Heart right ventricle (tissue), 16 donors: ENCODE measurements at places on chromosomes 16 and 17. TPM values are rescaled to one million over a fixed set of nuclear protein-coding genes. Genes with fewer than 3 reads are reported as not detected.
A peak's percentile ranks its signal among the peaks of the same experiment; 100 is the strongest.

DNA sequence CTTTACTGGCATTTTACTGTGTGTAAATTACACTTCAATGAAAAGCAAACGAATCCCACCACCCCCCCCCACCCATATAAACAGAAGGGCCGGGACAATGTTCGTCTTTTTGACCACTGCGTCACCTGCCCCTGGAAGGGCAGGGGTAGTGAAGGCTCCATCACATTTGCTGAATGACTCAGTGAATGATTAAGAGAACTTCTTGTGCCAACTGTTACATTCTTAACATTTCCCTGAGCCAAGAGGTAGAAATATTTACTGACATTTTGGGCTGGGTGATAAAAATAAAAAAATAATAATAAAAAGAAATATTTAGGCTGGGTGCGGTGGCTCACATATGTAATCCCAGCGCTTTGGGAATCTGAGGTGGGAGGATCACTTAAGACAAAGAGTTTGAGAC, 24.1 kb downstream of the C16orf96 start:
- DNase-seq: no peak

GRCh38 chr16:19935694-19936093, 51.0 kb upstream of the GPRC5B start:
- no peak for DNase-seq

- DNase-seq: no peak
Measured at GRCh38 chr16:72211110-72211509, 39.2 kb upstream of the PMFBP1 start.

Gene MRPL38
- 103 TPM for total RNA-seq

DNA sequence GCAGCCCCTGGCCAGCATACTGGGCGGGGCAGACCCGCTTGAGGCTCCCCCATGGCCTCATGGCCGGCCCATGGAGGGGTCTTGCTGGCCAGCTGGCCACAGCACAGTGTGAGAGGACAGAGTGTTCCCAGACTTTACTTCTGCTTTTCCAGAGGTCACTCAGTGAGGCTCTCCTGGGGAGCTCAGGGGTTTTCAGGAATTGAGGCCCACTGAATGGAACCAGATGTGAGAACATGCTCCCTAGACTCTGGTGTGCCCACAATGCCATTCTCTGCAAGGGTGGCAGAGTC, 21.2 kb downstream of the ATP6V0D1 start:
- no peak for DNase-seq

- no peak for DNase-seq
Measured at GRCh38 chr17:2855063-2855600, 58.9 kb downstream of the RAP1GAP2 start.

Gene SEZ6L2
- 0.59 TPM for total RNA-seq

DNA sequence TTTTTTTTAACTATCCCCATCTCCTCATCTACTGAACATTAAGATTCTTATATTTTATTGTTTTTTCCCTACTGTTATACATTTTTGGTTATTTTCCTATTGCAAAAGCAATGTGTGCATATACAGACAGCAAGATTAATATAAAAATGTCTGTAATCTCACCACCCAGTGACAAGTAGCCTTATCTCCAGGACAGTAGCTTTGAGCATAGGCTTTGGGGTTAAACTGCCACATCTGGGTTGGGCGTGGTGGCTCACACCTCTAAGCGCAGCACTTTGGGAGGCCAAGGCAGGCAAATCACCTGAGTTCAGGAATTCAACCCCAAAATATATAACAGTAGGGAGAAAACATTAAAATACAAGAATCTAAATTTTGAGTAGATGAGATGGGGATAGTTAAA, 27.4 kb upstream of the SSTR2 start:
- DNase-seq: no peak

Gene KRTAP16-1
- total RNA-seq: not detected

- peak; percentile 9 for DNase-seq
Measured at GRCh38 chr16:2520784-2521531, 787 bp downstream of the AMDHD2 start.

GRCh38 chr17:81331527-81332043, 36.5 kb upstream of the SLC38A10 start:
- DNase-seq: no peak

DNA sequence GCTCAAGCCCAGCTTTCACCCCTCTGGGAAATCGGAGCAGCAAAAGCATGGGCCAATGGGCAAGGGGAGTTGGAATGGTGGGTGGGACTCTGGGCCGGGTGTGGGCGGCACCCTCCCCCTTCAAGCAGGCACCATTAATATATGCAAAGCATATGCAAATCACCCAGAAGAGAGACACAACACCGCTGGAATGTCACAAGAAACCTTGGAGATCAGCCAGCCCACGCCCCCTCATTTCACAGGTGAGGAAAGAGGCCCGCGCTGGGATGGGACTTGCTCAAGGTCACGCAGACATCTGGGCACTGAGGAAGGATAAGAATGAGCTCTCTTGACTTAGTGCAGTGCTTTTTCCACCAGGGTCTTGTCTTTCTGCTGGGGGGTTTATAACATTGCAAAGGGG, 4.8 kb downstream of the SRCIN1 start:
- no peak for DNase-seq

DNA sequence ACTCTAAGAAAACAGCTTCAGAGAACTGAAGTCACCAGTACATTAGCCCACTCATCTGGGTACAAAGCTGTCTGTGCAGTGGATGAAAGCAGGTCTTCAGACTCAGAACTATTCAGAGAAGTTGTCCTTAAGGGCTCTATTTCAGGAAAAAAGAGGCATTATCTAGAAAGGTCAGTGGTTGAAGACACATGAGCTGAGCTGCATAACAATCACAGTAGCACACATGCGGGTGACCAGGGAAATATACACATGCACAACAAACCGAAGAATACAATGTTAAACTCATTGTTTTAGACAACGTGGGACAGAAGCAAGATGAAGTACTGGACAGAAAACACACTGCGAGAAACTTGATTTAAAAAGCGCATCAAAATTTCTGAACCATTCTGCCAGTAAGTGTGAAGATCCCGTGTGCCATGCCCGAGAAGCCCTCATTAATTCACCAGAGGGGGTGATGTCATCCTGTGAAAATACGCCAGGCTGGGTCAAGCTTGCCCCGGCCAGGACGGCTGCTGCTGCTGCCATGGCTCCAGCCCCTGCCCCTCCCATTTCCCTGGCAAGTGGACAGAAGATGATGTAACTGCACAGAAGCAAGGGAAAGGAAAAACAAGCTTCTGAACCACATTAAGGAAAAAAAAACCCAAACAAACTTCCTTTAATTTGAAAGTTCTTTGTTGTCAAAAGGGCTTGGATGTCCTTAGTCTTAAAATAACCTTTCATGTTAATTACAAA, 10.1 kb downstream of the DYNC1LI2 start:
- DNase-seq: peak; percentile 97

DNA sequence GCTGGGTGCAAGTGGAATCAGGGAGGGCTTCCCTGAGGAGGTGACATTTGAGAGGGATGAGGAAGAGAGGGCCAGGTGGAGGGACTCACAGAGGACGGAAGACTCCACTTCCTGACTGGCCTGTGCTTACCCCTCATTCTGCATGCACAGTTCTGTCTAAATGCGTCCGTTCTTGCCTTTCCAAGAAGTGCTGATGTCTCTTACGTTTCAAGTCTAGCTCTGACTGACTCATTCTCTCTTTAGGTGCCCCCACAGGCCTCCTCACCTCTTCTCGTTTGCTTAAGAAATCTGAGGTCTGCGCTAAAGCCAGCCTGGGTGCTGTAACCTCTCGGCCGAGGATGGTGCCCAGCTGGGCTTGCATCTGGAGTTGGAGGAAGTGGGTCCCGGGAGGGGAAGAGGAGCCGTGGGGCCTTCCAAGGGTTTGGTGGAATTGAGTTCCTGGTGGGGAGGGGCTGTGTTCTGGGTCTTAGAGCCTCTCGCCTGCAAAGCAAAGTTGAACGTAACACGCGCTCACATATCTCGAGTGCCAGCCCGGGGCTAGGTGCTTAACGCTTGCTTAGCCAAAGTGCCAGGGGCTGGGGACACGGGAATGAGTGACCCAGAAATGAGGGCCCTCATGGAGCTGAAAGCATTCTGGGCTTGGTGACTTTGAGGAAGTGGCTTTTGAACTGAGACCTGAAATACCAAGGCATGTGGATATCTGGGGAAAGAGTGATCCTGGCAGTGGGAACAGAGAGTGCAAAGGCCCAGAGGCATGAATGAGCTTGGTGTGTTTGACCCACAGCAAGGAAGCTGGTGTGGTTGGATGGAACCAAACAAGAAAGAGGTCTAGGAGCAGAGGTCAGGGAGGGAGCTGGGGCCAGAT, 4.8 kb downstream of the IL4R start:
- peak; percentile 53 for DNase-seq

Gene CACNG4
- 0.07 TPM for total RNA-seq

GRCh38 chr16:65658349-65658748, 536.5 kb upstream of the CDH11 start:
- DNase-seq: no peak

Gene ASGR1
- total RNA-seq: 0.44 TPM

GRCh38 chr16:6545329-6545728, 787.3 kb upstream of the RBFOX1 start:
- no peak for DNase-seq
